Activated CD4-positive, alpha-beta T cell treated with anti-CD3 and anti-CD28 coated beads, Interleukin-2, amount 50 U/mL, for 1 hour (primary cell): ENCODE measurements at places on chromosomes 1 and 21.

GRCh38 chr1:94309829-94310569, 72.6 kb upstream of the ARHGAP29 start:
- DNase-seq: no peak

GRCh38 chr1:75690547-75690946, 34.0 kb upstream of the ACADM start:
- no peak for DNase-seq

GRCh38 chr21:14245711-14246110, 29.8 kb downstream of the RBM11 start:
- DNase-seq: no peak

DNA sequence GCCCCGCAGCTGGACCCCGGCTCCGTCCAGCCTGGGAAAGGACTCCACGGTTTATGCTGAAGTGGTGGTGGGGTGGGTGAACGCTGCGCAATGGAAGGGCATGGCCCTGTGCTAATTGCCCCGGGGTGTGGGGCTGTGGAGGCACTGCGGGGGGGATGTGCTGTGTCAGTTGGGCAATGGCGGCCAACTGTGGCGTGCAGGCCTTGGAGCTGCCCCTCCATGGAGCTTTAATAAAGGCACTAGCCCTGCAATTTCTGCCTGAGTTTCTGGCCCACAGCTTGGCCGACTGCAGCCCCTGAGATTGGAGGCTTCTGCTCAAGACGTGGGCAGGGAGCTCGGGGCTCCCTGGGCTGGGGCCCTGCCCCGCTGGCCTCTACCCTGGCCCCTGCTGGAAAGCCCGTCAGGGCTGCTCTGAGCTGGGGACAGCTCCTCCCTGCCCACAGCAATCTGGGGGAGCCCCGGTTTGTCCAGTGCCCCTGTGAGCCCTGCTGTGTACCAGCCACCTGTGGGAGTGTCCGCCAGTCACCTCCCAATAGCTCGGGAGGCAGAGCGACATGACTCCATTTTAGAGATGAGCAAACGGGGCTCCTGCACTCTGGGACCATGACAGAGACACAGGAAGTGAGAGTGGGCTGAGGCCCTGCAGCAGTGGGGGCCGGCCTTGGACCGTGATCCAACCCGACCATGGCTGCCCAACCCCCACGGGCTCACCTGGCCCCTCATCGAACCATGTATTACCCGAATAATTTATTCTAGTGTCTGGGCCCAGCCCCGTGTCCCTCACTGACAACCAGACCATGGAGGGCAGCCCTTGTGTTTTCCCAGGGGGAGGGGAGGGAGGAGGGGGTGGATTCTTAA, 8.7 kb upstream of the TNFRSF14 start:
- no peak for DNase-seq

DNA sequence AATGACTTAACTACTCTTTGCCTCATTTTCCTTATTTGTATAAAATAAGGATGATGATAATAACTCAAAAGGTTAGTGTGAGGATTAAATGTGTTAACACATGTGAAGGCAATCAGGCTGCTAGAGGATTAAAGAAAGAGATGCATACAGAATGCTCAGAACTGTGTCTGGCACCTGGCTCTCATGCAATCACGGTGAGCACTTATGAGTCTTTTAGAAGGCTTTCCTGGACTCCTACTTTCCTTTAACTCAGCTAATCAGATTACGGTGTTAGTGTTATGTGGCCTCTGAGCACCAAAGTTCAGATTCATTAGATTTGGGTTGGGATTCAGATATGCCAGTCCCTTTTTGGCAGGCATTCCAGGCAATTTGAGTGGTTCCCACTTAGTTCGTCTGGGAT, 311.6 kb upstream of the USP24 start:
- no peak for DNase-seq

GRCh38 chr1:214957330-214958137, 125.0 kb upstream of the KCNK2 start:
- DNase-seq: no peak

GRCh38 chr1:42379794-42380585, 602 bp upstream of the RIMKLA start:
- no peak for DNase-seq

- DNase-seq: no peak
These were observed 192.2 kb downstream of the TGFB2 start for GRCh38 chr1:218537122-218537913.

- DNase-seq: no peak
These were observed 71.5 kb upstream of the CXADR start for GRCh38 chr21:17441370-17441769.

- DNase-seq: no peak
These were observed 1.6 kb downstream of the B3GALT2 start for GRCh38 chr1:193184776-193185175.

DNA sequence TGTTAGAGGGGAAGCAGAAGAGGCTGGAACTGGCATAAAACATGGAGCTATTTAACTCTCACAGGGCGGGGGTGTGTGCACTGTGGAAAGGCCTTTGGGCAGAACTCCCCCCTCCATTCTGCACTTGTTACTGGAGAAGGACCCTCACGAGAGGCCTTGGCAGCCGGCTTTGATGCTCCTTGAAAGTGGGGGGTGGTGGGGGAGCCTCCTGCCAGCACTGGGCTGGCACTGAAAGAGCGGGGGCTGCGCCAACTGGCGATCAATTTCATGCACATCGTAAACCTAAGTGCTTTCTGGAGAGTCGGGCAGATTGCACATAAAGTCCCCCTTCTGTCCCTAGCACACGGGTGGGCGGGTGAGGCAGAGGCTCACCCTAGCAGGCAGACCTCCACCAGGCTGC, 28.9 kb downstream of the FOXO6 start:
- no peak for DNase-seq

DNA sequence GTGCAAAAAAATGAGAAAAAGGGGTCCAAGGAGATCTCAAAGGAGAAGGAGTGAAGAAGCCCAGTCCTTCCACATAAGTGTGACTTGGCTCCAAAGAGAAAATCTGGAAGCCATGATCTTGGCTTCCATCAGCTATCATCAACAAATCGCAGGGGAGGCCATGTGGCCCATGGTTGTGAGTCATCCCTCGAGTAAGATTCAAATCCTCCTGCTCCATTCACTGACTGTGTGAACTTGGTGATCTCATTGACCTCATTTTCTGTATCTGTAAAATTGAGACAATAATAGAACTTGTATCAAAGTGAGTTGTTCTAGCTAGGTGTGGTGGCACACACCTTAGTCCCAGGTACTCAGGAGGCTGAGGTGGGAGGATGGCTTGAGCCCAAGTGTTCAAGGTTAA, 79.1 kb upstream of the OLIG2 start:
- DNase-seq: no peak

DNA sequence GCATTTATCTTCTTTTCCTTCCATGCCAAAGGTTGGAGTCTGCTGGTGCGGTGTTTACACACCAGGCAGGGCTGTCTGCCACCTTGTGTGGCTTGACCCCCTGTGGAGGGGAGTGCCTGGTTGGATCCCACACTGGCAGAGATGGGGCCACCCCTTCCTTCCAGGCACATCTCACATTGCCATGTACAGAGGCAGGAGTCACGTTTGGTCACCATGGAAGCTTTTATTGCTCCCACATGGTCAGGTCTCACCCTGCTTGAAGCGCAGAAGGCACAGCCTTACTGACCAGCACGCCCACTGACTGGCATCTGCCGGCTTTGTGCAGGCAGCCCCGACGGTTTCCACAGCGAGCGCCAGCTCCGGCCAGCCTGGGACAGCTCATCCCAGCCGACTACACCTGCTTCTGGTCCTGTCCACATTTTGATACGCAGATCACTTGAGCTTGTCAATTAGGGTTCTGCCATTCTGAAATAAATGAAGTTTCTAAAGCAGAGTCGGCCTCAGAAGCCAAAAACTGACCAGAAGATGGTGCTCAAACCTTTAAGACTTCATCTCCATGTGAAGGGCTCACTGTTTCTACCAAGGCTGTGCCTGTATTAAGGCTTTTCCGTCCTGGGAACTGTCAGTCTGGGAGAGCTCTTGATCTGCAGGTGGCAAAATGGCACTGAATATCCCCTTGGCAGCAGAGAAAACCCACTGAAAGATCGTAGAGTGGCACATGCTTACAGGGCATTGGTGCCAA, 35.6 kb upstream of the EPHA8 start:
- no peak for DNase-seq

DNA sequence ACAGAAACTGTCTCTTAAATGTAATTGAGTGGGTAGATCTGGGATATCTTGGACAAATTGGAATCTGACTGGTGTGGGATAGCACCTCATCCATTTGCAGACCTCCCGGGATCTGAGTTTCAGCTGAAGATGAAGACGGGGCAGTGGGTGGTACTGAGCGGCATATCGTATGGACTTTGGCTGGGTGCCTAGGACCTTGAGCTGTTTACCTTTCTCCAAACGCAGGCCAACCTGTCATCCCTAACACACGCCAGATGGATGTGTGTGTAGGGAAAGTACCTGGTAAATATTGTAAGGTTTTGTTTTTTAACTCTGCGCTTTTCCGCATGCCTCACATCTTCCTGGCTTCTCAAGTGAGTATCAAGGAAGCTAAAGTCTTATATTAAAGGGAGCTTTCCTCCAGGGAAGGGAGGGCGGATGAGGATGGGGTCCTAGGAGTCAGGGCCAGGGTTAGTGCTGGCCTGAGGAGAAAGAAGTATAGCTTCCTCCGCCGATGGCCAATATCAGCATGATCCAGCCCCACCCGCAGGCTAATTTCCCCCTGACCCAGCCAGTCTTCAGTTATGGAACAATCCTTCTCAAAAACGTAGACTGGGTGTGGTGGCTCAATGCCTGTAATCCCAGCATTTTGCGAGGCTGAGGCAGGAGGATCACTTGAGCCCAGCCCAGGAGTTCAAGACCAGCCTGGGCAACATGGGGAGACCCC, 26.2 kb downstream of the ATP8B2 start:
- DNase-seq: no peak

GRCh38 chr1:65606426-65606825, 186.0 kb downstream of the LEPR start:
- no peak for DNase-seq

DNA sequence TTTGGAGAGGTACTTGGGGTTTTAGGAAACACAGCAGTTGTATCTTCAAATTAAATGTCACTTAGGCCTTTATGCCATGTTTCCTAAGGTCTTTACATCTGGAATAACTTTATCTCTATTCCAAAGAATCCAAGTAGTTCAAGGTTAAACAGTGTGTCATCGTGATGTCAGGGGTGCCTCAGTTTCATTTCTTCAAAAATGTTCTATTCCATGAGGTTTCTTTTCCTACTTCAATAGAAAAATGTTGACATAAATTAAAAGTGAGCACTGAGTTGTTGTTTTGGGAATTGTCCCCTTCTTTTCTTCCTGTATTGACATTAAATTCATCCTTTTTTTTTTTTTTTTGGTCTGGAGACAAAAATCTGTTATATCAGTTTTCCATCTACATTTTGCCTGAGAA, 160.6 kb upstream of the C21orf91 start:
- no peak for DNase-seq

GRCh38 chr1:201226178-201226514, 35.5 kb downstream of the IGFN1 start:
- DNase-seq: no peak

DNA sequence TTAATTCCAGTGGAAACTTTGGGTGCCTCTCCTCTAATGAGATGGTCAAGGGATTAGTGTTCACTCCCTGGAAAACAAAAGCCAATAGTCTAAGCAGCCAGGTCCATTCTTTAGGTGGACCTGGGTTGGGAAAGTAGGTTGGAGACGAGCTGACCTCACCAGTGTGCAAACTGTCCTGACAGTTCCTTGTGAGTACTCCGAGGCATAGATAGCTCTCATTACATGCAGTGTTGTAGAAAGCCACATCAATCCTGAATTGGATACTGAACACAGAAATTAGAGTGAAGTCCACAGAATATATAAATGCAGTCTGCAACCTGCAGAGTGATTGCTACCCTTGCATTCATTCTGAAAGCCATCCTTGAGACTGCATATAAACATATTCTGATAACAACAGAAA, 675.1 kb upstream of the CXADR start:
- no peak for DNase-seq

DNA sequence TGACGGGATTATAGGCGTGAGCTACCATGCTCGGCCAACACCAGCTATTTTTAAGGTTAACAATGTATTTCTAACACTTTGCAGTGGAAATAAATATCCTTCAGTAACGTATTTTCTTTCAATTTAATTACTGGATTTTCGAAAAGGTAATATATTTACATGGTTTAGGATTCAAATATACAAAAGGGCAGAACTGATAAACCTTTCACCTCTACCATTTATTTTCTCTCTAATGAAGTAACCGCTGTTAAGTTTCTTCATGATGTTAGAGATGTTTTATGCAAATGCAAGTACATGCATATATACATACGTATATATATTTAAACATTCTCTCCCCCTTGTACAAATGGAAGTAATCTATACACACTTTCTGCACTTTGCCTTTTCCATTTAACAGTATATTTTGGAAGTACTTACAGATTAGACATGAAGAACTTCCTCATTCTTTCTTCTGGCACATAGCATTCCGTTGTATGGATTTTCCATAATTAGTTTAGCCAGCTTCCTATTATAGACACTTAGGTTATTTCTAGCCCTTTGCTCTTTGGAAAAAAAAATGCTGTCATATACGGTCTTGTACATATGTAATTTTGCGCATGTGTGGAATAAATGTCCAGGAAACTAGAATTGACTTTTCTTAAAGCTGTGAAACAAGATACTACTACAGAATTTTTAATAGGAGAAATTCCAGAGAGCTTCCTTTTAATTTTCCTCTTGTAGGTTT, 14.9 kb upstream of the HJV start:
- DNase-seq: no peak

- no peak for DNase-seq
These were observed 684.2 kb downstream of the LTN1 start for GRCh38 chr21:28308516-28308915.

DNA sequence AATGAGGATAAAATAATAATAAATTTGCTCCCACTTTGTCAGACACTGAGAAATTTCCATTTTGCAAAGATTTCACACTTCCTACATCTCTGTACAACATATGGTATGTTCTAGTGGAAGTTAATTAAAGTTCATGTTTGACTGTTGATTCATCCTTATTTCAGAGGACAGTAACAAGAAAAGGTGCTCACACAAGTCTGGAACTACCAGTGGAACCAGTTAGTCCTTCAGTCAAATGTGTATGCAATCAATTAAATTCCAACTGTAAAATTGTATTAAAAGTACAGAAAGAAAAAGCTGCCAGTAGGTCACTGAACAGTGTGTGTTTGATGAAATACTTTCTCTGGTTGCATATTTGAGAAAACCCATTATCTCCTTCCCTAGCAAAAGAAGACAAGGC, 496.0 kb upstream of the PKN2 start:
- no peak for DNase-seq

DNA sequence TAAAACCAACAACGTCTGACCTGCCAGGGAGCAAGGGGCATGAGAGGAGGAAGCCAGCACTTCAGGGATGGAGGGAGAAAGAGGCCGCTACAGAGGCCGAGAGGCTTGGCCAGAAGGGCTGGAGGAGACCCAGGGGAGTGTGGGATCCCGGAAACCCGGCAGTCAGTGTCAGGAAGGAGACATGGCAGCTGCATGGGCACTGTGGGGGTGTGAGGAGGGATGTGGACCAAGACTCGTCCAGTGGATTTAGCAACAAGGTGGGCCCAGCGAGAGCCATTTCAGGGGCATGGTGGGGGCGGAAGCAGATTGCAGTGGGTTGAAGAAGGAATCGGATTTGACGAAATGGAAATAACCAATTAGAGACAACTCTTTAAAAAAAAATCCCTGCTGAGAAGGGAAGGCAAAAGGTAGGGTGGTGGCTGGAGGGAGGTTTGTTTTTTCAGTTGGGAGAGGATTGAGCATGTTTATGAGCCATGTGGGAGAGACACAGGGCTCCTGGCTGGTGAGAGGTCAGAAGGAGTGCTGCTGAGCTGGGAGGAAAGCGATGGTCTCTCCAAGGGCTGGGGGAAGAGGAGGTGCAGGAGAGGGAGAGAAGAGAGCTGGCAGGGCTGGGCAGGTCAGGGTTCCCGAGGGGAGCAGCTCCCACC, 4.4 kb downstream of the B4GALT2 start:
- no peak for DNase-seq

GRCh38 chr1:114758256-114758832, 560 bp upstream of the CSDE1 start:
- no peak for DNase-seq
